Caudate nucleus (tissue), 63 donors: ENCODE measurements at places on chromosomes 7 and 10.

DNA sequence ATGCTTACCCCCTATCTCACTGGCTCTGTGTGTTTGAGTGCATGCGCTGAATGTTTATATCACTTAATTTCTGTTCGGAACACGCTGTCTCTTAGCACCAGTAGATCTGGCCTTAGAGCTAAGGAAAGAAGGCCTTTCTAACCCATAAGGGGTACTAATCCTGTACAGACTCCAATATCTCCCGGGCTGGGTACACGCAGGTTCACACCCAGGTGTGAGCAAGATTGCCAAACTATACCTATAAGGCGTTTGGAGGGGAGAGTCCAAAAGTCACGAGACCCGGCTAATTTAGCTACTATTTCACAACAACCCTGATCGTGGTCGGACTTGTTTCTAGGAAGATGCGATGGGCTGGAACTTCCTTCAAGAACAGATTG lies 727 bp upstream of the PDSS1 start:
- DNase-seq = no peak

GRCh38 chr10:75197906-75198305 lies 12.7 kb upstream of the VDAC2 start:
- DNase-seq = peak; percentile 12

DNA sequence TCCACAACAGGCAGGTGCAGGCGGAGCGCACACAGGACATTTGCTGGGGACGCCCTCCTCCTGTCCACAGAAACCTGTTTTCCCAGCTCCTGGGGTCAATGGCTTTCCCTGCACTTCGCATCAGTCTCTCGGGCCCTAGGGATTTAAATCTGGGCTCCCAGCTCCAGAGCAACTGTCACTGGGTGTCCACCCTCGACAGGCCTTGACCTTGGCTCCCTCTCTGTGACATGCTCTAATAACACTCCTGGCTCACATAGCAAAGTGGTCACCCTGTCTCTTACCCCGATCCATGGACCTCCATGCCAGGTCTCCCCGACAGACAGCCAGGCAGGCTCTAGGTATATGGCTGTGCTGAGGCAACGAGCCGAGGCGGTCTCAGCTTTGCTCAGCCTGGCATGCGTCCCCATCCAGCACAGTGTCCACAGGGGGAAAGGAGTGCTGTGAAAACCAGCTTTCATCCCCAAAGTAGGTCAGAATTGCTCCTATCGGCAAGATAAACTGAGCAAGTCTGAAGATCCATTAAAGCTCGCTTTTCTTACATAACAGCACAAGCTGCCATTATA lies 195.6 kb downstream of the TNS3 start:
- DNase-seq = no peak

- no peak for DNase-seq
These were observed 133.2 kb downstream of the GRM8 start for GRCh38 chr7:127119517-127119916.

DNA sequence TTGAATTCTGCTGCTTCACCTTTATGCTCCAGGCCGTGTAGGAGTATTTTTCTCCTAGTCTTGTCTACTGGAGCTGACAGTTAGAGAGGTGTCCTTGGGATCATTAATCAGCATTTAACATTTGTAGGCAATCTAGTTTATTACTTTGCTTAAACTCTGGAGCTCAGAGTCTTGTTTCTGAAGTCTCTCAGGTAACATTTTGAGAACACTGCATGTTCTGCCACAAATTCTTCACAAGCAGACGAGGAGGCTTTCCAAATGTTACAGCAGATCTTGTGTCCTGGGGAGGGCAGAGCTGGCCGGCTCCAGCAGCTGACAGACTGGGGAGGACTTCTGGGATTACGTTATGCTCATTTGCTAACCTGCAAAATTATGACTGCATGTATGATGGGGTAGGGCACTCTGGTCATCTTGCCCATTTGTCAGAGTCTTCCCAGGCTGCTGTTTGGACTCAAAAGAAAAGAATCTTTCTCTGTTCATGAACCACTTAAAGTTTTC lies 50.5 kb downstream of the GALNT17 start:
- no peak for DNase-seq

GRCh38 chr7:45080265-45080957 lies 8.4 kb downstream of the NACAD start:
- no peak for DNase-seq

DNA sequence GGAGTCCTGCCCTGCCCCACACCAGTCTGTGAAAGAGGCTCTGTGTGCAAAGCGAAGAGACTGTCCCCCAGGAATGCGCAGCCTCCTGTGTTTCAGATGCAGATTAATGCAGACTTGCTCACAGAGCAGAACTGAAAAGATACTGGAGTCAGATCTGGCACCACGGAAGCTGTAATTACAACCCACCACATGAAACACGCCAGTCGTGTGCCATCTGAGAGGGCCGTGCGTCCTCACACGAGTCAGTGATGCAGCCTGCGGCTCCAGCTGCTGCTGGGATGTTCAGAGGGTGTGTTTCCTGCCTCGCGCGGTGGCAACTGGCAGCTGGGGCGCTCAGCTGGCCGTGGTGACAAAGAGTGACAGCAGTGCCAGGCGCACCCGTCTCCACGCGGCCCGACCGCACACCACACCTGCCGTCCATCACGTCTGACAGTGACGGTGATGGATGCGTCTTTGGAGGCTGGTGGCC lies 50.0 kb downstream of the NKX6-2 start:
- peak; percentile 89 for DNase-seq

- DNase-seq = no peak
These were observed 36.4 kb upstream of the ASL start for GRCh38 chr7:66039094-66039670.

GRCh38 chr10:90939116-90939515 lies 18.2 kb upstream of the ANKRD1 start:
- DNase-seq = no peak

- DNase-seq = no peak
These were observed 8.9 kb upstream of the TRDMT1 start for GRCh38 chr10:17210361-17210760.

DNA sequence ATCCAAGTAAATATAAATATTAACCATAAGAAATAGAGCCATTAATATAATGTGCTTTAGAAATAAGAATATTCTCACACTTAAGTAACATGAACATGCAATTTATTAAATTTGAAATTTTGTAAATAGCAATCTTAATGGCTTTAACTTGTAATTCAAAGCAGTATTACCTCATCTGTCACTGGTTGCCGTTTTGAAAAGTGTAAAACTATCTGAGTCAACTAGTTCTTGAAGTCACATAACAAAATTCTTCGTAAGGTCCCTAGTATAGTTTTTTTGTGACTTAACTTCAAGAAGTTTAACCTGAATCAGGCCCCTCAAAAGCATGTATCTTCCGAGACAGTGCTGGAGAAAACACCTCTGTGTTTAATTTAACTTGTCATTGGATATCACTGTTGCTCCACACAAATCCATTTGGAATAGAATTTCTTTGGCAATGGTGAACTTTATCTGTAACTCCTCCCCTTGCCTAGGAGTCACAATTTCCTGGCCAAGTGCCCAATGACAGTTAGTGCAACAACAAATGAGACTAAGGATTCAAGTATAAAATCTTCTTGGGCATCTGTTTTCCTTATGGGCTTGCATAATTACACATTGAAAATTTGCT lies 47.1 kb downstream of the NT5C2 start:
- DNase-seq = no peak

DNA sequence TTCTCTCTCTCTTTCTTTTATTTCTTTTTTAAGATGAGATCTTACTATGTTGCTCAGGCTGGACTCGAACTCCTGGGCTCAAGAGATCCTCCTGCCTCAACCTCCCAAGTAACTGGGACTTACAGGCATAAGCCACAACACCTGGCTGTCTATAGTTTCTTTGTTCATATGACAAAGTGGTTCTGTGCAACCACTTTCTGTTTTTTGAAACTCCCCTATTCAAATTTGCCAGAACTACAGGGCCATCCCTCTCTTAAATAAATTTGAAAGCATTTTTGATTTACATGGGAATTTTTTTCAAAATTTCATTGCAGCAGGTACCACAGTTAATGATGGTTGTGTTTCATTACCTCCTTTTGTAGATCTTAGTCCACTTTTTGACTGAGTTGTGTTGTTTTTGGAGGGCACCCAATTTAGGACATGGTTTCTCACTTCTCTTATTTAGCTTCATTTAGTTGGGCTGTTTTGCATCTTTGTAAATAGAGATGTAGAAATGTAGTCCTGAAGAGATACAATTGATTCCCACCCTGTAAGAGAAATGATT lies 119.2 kb downstream of the LRRC4 start:
- no peak for DNase-seq

DNA sequence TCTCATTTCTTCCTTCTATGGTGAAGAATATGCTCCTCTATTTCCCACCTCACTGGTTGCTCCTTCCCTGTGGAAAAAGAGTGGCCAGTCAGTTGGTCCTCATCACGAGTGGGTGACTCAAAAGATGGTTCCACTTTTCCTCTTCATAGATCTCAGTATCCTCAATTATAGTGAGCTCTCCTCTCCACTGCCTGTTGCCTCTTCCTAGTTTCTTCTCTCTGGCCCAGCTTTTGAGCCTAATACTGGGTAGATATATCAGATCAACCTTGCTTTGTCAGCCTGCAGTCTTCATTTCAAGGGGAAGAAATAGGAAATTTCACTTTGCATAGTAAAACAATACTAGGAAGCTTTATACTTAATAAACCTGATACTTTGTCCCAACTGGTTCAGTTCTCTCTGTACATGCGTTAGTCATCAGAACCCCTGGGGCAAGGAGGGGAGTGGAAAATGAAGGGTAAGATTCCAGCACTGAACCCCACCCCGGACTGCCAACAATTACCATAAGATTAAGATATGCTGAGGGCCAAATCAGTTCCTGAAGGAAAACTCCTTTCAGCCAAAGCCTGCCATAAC lies 15.5 kb upstream of the WNT16 start:
- no peak for DNase-seq

- no peak for DNase-seq
These were observed 4.8 kb upstream of the CYP3A43 start for GRCh38 chr7:99822731-99823718.

- DNase-seq = no peak
These were observed 164.6 kb upstream of the C1GALT1 start for GRCh38 chr7:7017707-7018280.

GRCh38 chr7:112286250-112287086 lies 80.0 kb downstream of the ZNF277 start:
- no peak for DNase-seq

- no peak for DNase-seq
These were observed 15.1 kb downstream of the GPR146 start for GRCh38 chr7:1059200-1060091.

GRCh38 chr10:123766761-123767160 lies 100.6 kb downstream of the GPR26 start:
- no peak for DNase-seq

DNA sequence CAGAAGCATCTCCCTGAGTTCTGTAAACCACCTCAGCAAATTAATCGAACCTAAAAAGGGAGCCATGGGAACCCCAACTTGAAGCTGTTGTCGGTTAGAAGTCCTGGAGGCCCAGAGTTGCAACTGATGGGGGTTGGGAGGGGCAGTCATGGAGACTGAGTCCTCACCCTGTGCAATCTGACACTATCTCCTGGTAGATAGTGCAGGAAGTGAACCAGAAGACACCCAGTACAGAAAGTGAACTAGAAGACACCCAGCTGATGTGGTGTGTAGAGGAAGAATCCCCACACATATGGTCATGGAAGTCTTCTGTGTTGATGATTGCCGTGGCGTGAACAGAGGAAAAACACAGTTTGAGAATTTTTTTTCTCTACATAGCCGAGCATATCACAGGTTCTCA lies 58.8 kb upstream of the SRRM3 start:
- no peak for DNase-seq

GRCh38 chr7:130344271-130344866 lies at the start of gene CPA5:
TSS of gene CPA5 (plus strand) at chr7:130344816. CDS start at chr7:130346486, 1,670 bp downstream.
- no peak for DNase-seq

GRCh38 chr7:143405173-143406001 lies 3.3 kb downstream of the EPHA1 start:
- DNase-seq = no peak

GRCh38 chr10:75407713-75408508 lies 6.3 kb upstream of the ZNF503 start:
- DNase-seq = no peak

DNA sequence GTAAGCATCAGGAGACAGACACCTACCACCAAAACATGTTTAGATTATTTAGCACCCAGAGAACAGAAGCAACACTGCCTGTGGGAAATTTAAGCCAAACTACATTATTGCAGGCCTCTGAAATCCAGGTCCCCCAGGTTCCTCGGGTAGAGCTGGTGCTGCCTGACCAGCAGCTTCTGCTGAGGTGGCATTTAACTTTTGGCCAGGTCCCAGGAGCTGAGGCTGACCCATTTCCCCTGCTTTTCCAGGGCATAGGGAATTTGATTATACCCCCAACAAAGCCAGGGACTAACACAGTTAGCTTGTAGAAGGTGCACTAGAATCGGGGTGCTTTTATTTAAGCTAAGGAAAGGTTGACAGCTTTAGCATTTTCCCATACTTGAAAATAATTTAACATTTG lies 4.7 kb downstream of the LRRC4 start:
- DNase-seq = no peak

- no peak for DNase-seq
These were observed 14.8 kb downstream of the ZNF33A start for GRCh38 chr10:38025283-38025682.

- DNase-seq = no peak
These were observed 24.2 kb downstream of the PRTFDC1 start for GRCh38 chr10:24928163-24928562.

- no peak for DNase-seq
These were observed 54.8 kb downstream of the MPP7 start for GRCh38 chr10:28248092-28248491.

GRCh38 chr10:77989081-77989724 lies 40.1 kb downstream of the POLR3A start:
- DNase-seq = no peak

DNA sequence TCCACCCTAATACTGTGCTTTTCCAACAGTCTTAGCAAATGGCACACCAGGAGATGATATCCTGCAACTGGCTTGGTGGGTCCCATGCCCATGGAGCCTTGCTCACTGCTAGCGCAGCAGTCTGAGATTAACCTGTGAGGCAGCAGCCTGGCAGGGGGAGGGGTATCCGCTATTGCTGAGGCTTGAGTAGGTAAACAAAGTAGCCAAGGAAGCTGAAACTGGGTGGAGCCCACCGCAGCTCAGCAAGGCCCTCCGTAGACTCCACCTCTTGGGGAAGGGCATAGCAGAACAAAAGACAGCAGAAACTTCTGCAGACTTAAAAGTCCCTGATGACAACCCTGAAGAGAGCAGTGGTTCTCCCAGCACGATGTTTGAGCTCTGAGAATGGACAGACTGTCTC lies 399.0 kb downstream of the CCSER2 start:
- no peak for DNase-seq

DNA sequence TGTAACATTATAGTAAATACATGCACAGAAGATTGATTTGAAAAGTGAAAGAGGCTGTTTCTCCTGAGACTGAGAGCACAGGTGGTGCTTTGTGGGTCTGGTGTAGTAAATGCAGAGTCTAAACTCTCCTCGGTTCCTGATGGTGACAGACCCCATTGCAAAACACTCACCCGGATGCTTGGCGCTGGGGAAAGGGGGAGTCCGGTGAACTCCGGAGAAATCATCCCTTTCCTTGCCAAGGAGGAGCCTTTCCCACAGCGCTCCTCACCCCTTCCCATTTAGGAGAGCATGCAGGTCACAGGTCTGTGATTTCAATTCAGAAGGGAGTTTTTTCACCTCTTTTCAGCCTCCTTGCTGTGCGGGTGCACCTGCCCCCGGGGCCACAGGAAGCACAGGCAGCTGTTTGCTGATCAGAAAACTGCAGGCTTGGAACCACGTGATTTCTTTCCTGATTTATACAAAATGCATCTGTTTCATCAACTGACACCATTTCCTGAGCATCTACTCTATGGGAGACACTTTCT lies 75.6 kb upstream of the LYZL2 start:
- DNase-seq = no peak

GRCh38 chr10:131621784-131622624 lies 278.8 kb upstream of the PPP2R2D start:
- no peak for DNase-seq
